ENCODE measurements at places on chromosomes 3 and 15. TPM values are rescaled to one million over a fixed set of nuclear protein-coding genes. Genes with fewer than 3 reads are reported as not detected.

Gene STX19
- not detected for total RNA-seq

DNA sequence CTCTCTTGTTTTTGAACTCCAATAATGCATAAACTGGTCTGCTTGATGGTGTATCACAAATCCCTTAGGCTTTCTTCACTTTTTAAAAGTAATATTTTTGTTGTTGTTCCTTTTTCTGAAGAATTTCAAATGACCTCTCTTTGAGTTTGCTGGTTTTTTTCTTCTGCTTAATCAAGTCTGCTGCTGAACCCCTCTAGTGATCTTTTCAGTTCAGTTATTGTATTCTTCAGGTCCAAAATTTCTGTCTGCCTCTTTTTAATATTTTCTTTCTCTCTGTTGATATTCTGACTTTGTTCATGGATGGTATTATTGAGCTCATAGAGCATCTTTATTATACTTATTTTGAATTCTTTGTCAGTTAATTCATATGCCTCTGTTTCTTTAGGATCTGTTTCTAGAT is 21.8 kb upstream of the CEP152 start:
- no peak for DNase-seq

Gene DPPA2
- total RNA-seq: not detected

DNA sequence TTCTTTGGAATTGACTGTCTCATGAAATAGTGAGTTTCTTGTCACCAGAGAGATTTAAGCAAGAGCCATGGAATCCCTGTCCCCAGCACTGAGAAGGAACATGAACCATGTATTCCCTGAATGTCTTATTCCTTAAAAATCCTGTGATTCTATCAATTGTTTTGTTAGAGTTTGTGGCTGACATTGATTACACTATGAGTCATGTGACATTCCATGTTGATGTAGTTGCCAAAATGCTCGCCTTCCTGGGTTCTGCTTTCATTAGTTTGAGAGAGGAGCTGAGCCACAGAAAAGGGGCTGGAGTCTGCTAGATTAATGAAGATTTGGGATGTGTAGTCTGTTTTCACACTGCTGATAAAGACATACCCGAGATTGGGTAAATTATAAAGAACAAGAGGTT is 294.9 kb upstream of the CTDSPL start:
- DNase-seq: no peak

Gene PAQR9
- not detected for total RNA-seq

GRCh38 chr3:46406788-46407611 is at the start of the genes CCR5AS and CCRL2:
CCR5AS (minus strand) TSS chr3:46407066.
CCRL2 (plus strand) TSS chr3:46407259; CDS start chr3:46408080, 821 bp downstream.
- DNase-seq: peak; percentile 69

Gene FEZF2
- not detected for total RNA-seq

DNA sequence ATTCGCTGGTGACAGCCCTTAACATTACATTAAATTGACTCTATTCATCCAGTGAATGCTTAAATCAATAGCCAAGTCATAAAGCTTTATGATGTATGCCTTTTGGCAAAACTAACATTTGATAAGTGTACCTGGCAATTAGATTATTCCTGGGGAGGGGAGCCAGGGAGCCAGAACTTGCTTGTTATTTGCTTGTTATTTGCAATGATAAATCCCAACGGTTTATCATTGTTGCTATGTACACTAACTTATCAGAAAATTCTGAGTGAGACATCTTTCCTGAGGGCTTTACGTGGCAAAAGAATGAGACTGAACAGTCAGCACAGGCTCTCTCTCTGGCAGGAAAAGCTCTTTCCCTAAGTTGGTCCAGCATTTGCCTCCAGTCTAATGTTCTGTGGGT is 35.8 kb upstream of the FBN1 start:
- DNase-seq: peak; percentile 80

DNA sequence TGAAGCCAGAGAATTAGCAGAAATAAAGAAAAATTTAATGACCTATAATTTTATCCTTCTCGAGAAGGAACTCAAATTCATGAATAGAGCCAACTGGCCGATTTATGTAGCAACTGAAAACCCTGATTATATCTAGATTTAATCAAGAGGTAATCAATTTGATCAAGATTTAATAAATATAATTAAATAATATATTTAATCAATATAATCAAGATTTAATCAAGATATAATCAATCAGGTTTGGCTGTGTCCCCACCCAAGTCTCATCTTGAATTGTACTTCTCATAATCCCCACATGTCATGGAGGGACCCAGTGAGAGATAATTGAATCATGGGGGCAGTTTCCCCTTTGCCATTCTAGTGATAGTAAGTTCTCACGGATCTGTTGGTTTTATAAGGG is 181.2 kb upstream of the CDIN1 start:
- no peak for DNase-seq

- no peak for DNase-seq
Observed at GRCh38 chr3:42764561-42765295, 8.3 kb downstream of the CCDC13 start.

GRCh38 chr15:72599855-72600464 is 54.5 kb upstream of the GOLGA6B start:
- peak; percentile 68 for DNase-seq

DNA sequence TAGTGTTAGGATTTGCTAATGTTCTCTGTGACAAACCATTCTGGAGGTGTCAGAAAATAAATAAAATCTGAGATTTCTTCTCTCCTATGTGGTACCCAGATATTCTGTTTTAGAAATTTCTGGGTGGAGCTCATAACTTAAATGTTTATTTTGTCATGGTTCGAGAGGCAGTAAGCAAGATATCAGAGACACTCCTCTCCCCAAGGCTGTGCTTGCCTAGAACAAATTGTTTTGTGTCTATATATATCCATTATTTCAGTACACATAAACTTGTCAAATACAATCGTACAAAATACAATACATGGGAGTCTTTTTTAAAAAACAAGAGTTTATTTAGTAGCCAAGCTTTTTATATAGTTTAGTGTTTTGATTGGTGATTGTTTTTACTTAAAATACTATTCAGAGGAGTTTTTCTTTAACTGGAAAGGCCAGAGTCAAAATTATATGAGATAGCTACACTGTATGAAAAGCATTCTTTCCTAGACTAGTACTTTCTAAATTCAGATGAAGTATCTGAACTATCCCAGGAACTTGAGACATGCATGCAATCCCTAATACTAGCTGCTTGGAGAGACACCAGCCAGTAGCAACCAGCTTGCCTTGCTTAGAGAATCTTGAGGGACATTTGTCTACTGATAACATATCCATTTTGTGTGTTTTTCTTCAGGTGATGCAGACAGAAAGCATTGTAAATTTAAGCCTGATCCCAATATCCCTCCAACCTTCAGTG is 4.7 kb downstream of the EXOG start:
- DNase-seq: no peak

Gene DNAJC19
- 16.0 TPM for total RNA-seq

Gene GPR156
- 0.28 TPM for total RNA-seq

Gene IQCF5
- not detected for total RNA-seq

GRCh38 chr15:40115670-40116093 is 7.0 kb upstream of the BMF start:
- DNase-seq: no peak

Gene NANOGP8
- total RNA-seq: not detected

Gene GOLGA6B
- total RNA-seq: not detected

GRCh38 chr3:177229791-177230190 is 32.5 kb upstream of the TBL1XR1 start:
- DNase-seq: peak; percentile 11

Gene SYNPR
- not detected for total RNA-seq

Gene GPR149
- total RNA-seq: not detected

Gene TTLL3
- total RNA-seq: 5.8 TPM

DNA sequence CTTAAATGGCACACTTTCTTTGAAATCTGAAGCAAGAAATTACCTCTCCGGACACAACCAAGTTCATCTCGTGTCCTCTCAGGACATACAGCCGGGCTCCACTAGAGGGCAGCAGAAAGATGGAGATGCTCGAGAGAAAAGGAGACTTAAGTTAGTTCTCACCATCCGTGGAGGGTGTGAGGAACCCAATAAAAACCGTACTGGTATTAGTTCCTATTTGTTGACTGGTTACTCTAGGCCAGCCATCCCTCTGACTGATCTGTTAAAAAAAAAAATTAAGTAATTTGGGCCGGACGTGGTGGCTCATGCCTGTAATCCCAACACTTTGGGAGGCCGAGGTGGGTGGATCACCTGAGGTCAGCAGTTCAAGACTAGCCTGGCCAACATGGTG is 7.9 kb upstream of the CYP11A1 start:
- DNase-seq: peak; percentile 77

GRCh38 chr3:2504912-2505311 is 406.2 kb downstream of the CNTN4 start:
- DNase-seq: no peak

- DNase-seq: no peak
Observed at GRCh38 chr3:72748659-72749058, 99.6 kb downstream of the SHQ1 start.

DNA sequence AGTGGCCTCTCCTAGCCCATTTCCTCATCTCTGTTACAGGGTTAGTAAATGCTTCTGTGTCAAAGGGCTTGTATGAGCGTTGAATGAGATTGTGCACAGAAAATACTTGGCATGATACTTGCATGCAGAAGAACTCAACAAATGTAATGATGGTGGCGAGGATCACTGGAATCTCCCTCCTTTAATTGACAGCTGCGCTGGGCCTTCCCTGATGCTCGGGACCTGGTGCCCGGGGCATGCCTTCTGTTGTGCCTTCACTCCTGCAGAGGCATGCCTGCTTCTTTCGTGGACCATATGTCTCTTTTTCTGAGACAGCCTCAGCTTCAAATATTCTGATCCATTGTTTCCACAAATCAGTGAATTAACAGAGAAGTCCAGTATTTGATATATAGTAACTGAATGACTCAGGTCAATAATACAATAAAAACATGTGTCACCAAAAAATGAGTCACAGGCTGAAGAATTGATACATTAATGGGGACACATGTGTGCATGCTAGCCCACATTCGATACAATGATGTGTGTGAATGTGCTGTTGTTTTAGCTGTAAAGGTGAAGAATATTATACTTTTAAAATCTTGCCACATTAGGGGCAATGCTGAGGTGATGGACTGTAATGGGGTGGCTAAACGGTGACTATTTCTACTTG is 243.3 kb upstream of the TBL1XR1 start:
- DNase-seq: no peak

DNA sequence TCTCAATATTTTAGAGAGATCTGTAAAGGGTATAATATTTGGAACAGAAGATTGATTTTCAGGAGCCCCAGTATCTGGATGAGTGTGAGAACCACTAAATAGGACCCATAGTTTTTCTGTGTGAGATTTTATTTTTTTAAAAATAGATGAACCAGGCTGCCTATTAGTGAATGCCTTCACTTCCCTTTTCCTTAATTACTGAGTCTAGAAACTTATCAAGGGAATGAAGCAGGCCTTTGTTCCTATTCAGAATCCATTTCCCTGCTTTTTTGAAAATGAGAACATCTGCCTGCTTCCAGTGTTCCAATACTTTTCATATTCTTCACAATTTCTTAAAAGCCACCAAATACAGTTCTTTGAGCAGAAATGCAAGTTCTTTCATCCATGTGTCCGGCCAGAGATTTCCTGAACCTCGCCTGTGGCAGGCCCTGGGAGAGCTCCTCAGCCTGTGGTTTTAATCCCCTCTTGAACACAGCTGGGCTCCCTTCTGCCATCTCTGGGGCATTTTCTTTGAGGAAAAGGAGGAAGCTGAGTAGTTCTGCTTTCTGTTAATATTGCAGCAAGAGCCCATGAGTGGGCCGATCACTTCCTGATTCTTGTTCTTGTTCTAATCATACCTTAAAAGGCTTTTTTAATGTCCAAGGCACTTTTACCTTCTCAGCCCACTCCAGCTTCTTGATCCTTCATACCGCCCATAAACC is 4.7 kb downstream of the EHD4 start:
- DNase-seq: peak; percentile 36

DNA sequence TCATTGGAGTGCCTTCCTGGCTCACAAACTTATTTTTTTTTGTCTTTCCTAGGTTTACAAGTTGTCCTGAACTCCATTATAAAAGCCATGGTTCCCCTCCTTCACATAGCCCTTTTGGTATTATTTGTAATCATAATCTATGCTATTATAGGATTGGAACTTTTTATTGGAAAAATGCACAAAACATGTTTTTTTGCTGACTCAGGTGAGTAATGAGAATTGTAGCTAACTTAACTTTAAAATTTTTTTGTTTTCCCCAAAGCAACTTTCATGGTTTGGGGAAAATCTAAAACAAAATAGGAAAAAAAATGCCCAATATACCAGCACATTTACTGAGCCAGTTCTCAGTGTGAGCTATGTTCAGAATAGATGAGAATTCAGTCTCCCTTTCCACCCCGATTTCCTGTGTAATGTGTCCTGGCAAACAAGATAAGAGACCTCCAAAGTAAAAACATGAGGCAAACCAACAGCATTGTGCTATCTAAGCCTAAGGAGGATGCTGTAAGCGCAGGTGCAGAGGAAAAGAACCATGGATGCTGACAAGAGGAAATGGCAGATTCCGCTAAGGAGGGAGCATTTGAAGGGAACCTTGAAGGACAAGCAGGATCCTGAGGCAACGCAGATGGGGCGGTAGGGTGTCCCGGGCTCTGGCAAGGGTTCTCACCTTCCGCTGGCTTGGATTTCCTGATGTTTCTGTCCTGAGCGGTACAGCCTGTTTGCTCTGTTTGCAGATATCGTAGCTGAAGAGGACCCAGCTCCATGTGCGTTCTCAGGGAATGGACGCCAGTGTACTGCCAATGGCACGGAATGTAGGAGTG is 171.4 kb downstream of the CACNA1D start:
- DNase-seq: no peak

DNA sequence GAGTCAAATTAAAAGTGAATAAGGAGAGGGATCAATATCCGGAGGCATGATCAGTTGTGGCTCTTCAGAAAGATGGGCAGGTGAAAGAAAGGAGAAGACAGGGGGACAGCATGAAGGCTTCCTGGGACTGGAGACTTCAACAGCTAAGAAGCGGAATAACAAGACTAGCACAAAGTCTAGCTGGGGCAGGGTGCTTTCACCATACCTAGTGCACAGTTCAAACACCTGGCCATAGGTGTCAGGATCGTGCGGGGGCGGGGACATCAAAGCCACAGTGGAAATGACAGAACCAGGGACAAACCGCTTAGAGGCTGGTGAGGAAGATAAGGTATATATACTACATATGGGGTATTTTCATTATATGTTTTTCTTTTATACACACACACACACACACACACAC is 66.2 kb upstream of the FOXP1 start:
- no peak for DNase-seq

DNA sequence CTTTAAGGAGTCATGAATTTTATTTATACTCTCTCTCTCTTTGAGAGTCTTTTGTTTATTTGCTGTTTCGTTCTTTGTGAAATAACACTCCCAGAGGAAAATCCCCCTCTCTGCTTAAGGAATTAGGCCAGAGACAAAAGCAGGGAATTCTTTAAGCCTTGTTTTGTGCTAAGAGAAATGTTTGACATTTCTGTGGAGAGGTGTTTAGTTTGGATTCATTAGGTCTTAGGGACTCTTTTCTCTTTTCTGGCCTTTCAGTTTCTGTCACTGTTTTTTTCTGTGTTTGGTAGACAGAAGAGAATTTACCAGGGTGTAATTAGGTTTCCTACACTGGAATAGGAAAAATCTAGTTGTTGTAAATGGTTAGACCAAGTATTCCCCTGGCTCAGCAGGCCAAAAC is 241.8 kb upstream of the NR2F2 start:
- DNase-seq: peak; percentile 37
